ENCODE measurements at places on chromosomes 16 and 17.

DNA sequence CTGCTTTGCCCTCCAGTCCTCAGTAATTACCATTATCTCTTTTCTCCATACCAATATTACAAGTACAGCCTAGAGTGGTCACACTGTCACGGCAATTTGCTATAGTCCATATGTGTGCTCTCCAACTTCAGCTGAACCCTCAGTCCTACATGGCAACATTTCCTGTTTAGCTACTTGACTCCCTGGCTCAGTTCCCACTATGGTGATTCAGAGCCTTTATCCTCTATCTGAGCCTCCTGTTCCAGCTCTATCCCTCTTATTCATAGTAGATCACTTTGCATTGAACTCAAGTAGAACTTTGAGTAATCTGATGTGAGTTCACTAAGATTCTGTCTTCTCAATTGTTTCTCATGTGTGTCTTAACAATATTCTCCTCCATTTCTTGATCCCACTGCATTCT is 43.7 kb upstream of the GOSR1 start:
- DNase-seq = no peak

DNA sequence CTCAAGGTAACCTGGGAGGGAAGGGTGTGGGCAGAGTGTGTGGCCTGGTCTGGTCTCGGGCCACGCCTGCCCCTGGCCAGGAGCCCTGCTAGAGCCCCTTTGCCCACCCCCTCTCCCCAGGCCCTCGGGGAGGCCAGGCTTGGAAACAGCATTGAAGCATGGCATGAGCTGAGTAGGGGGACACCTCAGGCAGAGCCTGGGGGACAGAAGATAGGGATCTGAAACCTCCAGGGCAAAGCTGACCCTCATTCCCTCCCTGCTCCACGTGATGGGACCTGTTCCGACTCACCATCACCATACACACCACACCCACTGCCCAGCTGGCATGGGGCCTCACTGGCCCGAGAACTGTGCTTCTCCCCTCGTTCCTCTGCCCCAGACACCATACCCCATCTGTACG is 2.5 kb downstream of the RFNG start:
- no peak for DNase-seq

GRCh38 chr16:23206986-23207385 is 24.4 kb downstream of the SCNN1G start:
- no peak for DNase-seq

DNA sequence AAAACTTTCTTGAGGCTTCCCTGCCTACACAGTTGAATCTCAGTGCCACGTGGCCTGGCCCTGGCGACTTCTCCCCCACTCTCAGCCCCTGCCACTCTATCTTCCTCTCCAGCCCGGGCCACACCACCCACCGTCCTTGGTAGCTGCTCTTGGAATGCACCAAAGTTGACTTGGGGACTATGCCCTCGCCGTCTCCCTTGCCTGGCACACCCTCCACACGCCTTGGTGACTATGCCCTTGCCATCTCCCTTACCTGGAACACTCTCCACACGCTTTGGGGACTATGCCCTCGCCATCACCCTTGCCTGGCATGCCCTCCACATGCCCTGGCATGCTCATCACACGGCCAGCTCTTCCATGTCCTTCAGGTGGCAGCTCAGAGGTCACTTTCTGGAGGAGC is 15.5 kb upstream of the TVP23A start:
- DNase-seq = no peak

- DNase-seq = no peak
These were observed 81.9 kb downstream of the MGAT5B start for GRCh38 chr17:76949913-76950695.

GRCh38 chr16:11348737-11349598 is 3.7 kb downstream of the RMI2 start:
- no peak for DNase-seq

DNA sequence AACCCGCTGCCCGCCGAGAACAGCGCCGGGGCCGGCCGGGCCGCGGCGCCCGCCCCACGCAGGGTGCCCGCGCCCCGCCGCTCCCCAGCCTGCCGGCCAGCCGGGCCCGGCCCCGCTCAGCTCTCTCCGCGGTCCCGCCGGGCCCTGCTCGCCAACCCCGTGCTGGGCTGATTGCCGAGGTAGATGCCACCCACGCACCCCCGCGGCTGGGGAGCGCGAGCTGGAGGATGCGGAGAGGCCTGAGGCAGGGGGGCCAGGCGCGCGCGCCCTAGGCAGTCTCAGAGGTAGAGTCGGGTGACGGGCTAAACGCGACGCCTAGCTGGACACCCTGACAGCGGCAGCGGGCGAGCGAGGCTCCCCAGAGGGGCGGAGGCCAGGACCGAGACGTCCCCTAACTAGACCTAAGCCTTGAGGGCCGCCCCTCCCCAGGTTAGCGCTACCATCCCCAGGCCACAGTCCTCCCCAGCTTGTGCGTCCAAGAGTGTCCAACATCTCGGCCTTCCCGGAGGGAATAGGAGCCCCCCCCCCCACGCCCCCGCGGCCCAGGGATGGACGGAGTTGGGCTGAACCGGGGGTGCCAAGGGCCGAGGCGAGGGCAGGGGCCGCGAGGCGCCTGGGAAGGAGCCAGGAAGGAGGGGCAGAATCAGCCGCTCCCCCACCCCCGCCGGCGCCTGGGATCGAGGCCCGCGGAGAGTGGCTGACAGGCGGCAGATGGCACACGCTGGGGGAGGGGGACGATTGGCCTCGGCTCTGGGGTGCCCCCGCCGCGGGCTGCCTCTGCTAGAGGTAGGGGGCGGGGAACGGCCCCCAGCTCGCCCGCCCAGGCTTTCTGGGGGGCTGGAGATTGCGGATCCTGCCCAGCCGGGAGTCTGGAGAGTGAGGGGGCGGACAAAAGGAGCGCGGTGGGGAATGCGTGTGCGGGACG is 2.5 kb upstream of the ZNF423 start:
- peak; percentile 34 for DNase-seq

- DNase-seq = no peak
These were observed at the start of gene ANKFN1 for GRCh38 chr17:56152874-56153602. TSS of gene ANKFN1 (plus strand) at chr17:56153475. CDS start at chr17:56212668, 59,193 bp downstream.

GRCh38 chr17:63644846-63645245 is 22.6 kb downstream of the MAP3K3 start:
- DNase-seq = no peak

- DNase-seq = peak; percentile 64
These were observed 1.3 kb upstream of the DNAH2 start for GRCh38 chr17:7715936-7716886.

DNA sequence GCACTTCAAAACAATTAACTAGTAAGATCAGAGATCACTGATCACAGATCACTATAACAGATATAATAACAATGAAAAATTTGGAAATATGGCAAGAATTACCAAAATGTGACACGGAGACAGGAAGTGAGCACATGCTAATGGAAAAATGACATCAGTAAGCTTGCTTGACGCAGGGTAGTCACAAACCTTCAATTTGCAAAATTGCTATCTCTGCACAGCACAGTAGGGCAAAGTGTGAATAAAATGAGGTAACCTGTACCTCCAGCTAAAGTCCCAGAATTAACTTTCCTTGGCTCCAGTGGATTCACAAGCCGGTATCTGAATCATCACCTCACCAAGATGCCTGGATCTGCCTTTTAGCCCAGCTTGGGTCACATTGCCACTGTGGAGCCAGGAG is 4.2 kb upstream of the MMP2 start:
- DNase-seq = no peak

- no peak for DNase-seq
These were observed 24.0 kb downstream of the TMC6 start for GRCh38 chr17:78104540-78104941.

DNA sequence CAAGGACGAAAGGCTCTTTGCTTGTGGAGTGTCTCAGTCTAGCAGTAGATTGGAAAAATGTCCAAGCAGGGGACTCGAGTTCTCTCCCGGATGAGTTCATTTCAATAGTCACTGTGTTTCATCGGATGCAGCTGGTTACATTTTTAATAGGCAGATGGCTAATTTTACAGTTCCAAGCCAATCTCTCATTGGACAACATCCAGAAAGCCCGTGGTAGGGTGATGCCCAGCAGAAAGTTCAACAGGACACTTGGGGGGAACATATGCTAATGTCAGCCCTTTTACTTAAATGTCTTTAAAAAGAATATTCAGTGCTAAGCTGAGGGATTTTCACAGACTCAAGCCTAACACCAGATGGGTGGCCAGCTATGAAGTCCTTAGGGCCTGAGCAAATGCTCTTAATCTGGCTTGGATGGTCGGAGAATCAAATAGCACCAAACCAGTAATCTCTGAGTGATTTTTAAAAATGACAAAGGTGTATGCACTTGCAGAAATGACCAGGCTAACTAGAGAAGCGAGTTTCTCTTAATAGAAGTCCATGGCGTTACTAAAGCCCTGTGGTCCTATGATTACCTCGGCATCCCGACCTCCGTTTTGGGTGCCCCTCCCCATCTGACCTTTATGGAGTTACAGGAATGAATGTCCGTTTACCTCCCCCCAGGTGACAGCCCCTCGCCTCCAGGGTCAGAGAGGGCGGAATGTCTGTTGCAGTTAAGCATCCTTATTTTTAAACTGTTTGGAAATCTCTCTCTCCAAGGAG is 289.2 kb upstream of the SALL1 start:
- DNase-seq = peak; percentile 34

DNA sequence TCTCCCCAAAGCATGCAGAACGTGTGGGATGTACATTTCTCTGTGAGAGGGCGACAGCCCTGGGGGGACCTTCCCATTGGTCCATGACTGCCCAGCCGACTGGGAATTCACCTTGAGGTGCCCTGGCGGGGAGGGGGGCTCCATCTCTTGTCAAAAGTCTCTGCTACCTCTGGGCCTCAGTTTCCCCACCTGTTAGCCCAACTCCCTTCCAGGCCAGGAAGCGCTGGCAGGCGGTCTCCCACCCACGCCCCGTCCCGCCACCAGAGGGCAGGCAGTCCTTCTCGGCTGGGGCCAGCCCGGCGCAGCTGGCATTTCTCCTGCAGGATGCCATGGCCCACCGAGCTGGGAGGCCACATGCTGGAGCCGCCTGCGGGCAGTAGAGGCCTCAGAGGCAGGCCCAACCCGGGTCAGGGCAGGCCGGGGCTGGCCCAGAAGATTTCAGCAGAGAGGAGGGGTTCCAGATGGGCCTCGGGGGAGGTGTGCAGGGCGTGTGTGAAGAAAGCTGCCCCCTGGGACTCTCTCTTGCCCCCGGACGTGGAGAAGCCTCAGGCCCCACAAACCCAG is 16.6 kb downstream of the CD7 start:
- DNase-seq = peak; percentile 57
